ENCODE measurements at places on chromosomes 2 and 18.

GRCh38 chr2:238120463-238121298, 17.8 kb upstream of the KLHL30 start:
- no peak for DNase-seq

- DNase-seq = no peak
These were observed 21.7 kb downstream of the EPB41L5 start for GRCh38 chr2:120034621-120035020.

GRCh38 chr2:152505495-152505906, 170.5 kb downstream of the FMNL2 start:
- DNase-seq = no peak

- DNase-seq = no peak
These were observed 89.8 kb upstream of the TGIF1 start for GRCh38 chr18:3360211-3360610.

GRCh38 chr2:136751406-136751805, 13.9 kb upstream of the THSD7B start:
- no peak for DNase-seq

DNA sequence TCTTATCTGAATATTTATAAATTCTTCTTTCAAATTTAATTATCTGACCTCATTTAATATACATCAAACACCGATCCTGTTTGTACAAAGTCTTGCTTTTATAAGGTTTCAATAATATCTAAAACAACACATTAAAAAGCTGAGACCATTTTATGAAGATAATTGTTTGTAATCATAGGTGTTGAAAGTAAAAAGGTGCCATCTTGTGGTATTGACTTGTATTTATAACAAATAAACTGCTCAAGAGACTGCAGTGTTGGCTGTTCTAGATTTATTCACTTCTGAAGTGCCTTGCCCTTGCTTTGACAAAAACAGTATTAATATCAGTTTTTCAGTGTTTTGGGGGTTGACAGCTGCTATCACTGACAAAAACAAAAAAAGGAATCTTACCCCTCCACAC, 286.8 kb upstream of the HNMT start:
- DNase-seq = no peak

DNA sequence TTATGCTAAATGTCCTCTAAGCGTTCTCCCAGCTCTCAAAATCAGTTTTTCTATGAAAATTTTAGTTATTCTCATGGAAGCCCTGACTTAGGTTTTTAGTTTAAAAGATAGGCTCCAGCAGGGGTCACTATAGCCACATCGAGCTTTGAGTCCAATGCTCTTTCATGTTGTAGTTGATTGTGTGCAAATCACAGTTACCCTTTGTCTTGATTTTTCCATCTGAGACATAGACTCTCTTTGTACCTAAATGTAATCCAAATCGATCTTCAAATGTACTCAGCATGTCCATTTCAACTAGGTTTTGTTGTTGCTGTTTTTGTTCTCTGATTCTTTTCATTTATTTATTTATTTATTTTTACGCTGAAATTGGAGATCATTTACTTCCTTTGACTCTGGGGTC, 26.4 kb upstream of the MSTN start:
- peak; percentile 30 for DNase-seq

- DNase-seq = no peak
These were observed 740.3 kb upstream of the RAB6C start for GRCh38 chr2:129239141-129239540.

GRCh38 chr2:86001326-86001725, 104.4 kb downstream of the POLR1A start:
- no peak for DNase-seq

DNA sequence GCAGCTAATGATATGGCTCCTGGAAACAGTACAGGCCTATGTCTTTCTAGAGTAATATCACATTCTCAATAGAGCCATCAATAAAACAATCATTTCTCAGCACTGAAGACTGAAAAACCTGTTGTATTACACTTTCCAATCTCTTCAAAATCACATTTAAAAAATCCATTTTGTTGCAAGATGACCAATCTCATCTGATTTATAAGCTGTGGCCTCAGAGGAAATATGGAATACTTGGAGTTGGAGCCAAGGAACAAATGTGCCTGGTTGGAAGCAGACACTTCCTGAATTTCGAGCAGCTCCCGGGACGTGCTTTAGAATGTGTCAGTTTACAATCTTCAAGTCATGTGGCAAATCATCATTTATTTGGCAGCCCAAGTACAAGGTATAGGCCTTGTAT, 114.5 kb downstream of the ADCYAP1 start:
- DNase-seq = no peak

DNA sequence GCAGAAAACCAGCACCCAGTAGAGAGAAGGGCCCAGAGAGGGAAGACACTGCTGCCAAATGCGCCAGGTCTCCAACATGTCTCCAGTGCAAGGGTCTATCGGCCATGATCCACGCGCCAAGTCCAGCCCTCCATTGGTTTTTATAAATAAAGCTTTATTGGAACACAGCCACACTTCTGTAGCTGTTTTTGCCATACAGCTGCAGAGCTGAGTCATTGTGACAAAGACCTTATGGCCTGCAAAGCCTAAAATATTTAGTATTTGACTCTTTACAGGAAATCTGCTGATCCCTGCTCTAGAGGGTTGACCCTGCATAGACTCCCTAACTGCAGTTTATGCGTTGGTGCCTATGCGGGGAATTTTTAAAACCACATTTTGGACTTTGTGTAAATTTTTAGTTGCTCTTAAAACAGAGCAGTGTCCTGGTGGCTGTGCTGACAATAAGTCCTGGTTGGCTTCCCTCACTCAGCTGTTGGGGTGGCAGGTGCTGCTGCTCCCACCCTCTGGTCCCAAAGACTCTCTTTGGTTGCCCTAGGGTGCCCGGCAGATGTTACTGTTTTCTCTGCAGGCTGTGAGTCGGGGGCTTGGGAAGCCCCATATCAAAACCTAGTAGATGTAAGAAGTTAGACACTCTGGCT, 154.9 kb downstream of the CTIF start:
- DNase-seq = no peak

DNA sequence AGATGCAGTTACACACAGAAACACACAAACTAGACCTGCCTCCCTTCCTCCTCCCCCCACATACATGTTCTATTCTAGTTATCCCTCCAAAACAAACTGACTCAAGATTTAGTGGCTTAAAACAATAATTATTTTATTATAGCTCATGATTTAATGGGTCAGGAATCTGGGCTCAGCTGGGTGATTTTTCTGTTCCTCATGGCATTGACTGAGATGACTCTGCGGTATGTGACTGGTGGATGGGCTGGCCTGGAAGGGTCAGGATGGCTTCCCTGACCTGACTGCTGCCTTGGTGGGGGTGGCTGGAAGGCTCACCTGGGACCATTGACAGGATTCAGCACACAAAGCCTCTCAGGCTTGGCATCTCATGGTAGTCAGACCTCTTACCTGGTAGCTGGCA, 33.7 kb upstream of the NTSR2 start:
- DNase-seq = peak; percentile 52

DNA sequence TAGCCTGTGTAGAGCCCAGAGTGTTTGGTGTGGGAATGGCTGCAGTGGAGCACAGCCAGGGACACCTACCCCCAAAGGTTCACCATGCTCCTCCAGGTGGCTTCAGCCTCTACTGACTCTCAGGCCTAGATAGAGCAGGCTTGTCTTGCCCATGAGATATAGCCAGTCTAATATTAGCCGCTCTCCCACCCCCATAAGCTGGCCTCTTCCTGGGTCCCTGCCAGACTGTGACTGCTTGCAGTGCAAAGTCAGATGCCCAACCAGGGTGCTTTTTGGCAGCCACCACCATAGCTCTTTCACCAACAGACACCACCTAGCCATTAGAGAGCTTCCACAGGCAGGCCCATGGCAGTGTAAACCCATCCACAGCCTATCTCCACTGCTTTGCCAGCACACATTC, 405.3 kb downstream of the MBD2 start:
- no peak for DNase-seq

GRCh38 chr2:73059106-73059505, 12.4 kb downstream of the SFXN5 start:
- no peak for DNase-seq

DNA sequence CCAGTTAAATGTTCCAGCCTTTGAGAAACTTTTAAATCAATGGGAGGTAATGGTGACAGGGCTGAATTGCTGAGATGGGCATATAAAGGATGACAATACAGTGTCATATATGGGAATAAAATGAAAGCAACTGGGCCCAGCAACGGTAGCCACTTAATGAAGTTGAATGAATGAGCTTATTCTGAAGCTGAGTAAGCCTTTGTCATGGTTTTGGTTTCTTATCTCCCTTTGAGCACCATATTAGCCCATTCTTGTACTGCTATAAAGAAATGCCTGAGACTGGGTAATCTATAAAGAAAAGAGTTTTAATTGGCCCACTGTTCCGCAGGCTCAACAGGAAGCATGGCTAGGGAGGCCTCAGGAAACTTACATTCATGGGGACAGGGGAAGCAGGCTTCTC, 3.5 kb upstream of the THUMPD2 start:
- no peak for DNase-seq

GRCh38 chr18:71020342-71021029, 731.6 kb downstream of the SOCS6 start:
- DNase-seq = no peak

DNA sequence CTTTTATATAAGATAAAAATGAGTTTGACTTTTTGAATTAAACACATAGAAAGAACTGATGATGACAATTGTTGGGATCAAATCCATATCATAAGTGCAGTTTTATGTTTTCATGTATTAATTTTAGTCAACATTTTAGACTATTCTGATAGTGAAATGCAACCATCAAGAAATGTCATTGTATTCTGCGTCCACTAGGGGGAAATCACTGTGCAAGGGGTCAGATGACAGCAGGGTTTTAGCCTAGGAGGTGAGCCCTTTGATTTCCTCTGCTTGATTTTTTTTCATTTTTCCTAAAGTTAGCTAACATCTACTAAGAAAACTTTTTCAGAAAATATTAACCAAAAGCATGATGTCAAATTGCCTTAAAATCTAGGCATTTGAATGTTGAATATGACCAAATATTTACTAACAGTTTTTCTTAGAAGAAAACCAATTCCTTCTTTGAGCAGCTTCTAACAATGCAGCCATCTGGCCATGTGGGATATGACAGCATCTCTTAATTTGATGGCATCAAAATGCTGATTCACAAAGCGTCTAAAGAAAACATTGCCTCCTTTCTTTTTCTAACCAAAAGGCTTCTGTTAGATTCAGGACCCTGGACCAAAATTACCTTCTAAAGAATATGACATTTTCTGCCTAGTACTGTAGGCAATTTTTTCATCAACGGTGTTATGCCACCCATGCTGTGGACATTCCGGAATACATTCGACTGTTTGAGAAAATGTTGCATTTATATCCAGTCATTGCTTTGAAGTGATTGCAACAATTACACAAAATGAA, 141.5 kb downstream of the SPHKAP start:
- no peak for DNase-seq

DNA sequence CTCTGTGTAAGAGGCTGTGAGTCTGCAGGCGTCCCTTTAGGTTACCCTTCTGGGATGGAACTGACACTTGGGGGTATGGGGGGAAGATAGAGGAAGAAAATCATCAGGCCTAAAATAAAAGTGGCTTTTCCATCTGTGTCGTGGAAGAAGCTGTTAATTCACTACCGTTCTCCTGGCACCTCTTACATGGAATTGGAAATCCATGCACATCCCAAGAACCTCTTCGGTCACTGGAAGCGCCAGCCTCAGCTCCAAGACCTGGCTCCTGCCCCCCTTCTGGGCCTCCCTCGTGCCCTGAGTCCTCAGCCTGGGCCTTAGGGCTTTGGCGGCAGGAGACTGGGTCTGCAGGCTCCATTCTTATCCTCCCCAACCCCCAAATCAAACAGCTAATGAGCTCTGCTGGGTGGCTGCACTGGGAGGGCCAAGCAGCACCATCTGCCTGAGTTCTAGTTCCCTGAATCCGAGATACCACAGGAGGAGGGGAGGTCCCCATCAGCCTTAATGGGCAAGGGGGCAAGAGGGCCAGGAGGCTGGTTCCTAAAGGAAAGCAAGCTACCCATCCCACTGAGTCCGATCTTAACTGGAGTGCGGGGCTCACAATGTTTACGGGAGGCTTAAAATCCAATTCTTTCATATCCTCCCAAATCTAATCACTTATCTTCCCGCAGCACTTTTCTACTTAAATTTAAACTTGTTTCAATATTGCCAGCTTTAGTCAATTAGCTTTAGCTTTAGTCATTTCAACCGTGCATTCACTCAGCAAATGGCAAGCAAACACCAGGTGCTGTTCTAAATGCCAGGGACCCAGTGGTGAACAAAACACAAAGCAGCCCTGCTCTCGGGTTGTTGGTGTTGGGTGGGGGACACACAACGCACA, 52.8 kb downstream of the FAM178B start:
- no peak for DNase-seq

- DNase-seq = no peak
These were observed 67.8 kb upstream of the UXS1 start for GRCh38 chr2:106261871-106262321.

- no peak for DNase-seq
These were observed 123.9 kb downstream of the PLEKHM3 start for GRCh38 chr2:207901401-207901800.

DNA sequence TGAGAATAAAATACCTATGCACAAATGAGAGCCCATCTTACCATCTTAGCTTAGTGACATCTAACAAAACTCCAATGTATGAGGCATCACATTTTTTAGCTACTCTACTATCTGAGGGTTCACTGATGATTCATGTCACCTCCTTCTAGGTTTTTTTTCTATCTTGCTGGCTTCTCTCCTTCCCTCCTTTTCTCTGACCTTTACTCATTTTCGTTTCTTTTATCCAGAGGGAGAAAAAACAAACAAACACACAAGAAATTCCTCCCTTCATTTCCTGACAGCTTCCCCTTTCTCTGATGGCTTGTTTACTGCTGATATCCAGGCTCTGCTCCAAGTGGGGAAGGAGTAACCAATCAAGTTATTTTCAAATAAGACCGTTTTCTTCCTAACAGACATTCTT, 115.1 kb downstream of the UBE2E3 start:
- DNase-seq = no peak

GRCh38 chr2:240143801-240144648, 3.6 kb upstream of the OTOS start:
- DNase-seq = no peak

- DNase-seq = no peak
These were observed 208.0 kb downstream of the GALR1 start for GRCh38 chr18:77457681-77458080.

GRCh38 chr2:118535818-118536212, 311.6 kb downstream of the EN1 start:
- no peak for DNase-seq

- DNase-seq = peak; percentile 33
These were observed 27.5 kb upstream of the FAM237A start for GRCh38 chr2:206614811-206615210.

DNA sequence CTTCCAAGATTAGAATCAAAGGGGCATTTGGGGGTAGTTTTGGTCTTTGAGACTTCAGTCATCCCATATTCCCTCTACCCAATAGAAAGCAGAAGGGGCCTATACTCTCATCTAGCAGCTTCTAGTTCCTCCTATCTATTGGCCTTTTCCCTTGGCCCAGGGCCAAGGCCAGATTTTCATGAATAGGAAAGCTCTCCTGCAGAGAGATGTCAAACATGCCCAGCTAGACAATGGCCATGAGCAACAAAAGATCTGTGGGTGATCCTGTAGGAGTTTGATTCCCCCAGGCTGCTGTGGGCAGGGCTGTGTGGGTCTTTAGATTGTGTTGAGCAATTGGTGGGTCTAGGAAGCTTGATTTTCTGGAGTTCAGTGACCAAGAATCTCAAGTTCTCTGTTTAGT, 2.9 kb upstream of the ADCYAP1 start:
- DNase-seq = no peak

GRCh38 chr18:13202571-13202970, 16.0 kb upstream of the LDLRAD4 start:
- no peak for DNase-seq
